CD4-positive, alpha-beta memory T cell (primary cell): ENCODE measurements at places on chromosomes 6 and 20. TPM values are rescaled to one million over a fixed set of nuclear protein-coding genes. Genes with fewer than 3 reads are reported as not detected.

DNA sequence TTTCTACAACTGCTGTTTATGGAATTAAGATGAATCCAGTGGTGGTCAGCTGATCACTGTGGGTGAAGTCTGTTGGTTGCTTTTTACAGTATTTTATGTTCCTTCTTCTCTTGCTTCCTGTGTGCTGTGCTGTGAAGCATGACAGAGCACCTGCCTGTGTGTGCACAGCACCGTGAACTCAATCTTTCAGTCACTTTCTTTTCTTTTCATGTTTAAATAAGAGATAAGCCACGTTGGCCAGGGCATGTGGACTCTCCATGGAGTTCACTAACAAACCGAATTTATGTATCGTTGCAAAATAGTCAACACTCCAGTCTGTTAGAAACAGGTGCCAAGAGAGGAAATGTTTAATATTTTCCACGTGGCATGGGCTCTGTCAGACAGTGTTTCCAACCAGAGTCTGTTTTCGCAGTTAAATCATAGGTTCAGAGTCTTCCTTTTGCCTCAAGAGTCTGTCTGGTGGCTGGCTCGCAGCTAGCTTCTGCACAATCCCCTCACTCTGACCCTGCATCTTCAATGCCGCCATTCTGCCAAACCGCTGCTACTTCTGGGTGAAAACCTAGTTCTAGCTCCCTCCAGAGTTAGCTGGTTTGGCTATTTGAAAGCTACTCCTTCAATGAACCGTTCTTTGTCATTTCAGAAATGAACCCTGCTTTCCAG lies 73.2 kb downstream of the QRSL1 start:
- H3K36me3 ChIP-seq = no peaks in the 10 kb centered on the region
- no peak overlapping the region for H3K4me3 ChIP-seq
- DNase-seq = no peak

DNA sequence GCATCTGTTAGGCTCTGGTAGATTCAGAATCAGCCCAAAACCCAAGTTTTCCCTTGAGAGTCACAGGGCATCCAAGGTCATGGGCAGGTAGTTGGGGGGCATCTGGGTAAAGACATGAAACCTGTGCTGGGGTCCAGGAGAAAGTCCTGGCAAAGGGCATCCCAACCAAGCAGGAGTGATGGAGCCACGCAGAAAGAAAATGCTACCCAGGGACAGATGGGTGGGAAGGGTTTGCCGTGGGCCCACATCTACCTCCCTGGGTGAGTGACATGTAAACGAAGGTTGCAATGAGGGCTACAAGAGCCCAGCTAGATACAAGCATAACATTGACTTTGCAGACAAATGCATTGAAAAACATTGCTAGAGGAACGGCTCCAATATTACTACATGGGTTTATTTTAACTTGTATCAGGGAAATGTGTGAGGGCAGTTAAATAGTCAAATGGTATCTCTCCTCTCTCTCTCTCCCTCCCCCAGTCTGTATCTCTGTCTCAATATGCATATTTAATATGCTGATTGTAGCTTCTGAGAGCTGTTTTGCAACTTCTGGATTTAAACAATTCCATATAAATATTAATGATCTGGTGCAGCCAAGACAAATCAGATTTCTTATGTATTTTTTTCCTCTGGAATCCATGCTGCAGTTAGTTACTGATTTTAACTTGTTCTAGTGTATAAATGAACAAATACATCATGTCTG lies 135.7 kb downstream of the SYNDIG1 start:
- H3K27ac ChIP-seq = no peak overlapping the region
- no peak for DNase-seq
- H3K4me1 ChIP-seq = no peaks in the 10 kb centered on the region
- no peaks in the 10 kb centered on the region for H3K36me3 ChIP-seq

DNA sequence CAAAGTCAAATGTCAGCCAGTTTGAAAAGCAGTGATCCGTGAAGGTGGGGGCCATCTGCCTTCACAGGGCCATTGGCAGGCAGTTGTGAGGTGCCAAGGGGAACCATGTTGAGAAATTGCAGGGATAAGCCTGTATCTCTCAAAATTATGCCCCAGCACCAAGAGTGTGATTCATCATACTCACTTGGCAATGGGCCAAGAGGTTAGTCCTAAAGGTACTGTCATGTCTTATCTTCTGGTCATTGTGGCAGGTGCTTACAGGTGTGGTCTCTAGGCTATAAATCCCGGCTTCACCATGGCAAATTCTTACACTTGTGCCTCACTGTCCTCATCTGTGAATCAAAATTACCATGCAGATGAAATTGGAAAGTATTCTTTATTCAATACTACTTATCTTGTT lies 150.7 kb upstream of the LAMP5 start:
- DNase-seq = no peak
- H3K27me3 ChIP-seq = no peaks in the 10 kb centered on the region
- H3K4me3 ChIP-seq = no peak overlapping the region
- H3K27ac ChIP-seq = no peak overlapping the region
- no peaks in the 10 kb centered on the region for H3K4me1 ChIP-seq
- H3K36me3 ChIP-seq = no peaks in the 10 kb centered on the region

- no peak overlapping the region for H3K4me3 ChIP-seq
- peaks cover 2% of the 10 kb centered on the region for H3K4me1 ChIP-seq
- no peak overlapping the region for H3K27ac ChIP-seq
These were observed 44.6 kb downstream of the TAF4 start for GRCh38 chr20:62020935-62021701.

- no peaks in the 10 kb centered on the region for H3K27me3 ChIP-seq
- no peaks in the 10 kb centered on the region for H3K36me3 ChIP-seq
- no peaks in the 10 kb centered on the region for H3K4me1 ChIP-seq
- DNase-seq = no peak
These were observed 85.7 kb downstream of the MRAP2 start for GRCh38 chr6:84119277-84119676.

DNA sequence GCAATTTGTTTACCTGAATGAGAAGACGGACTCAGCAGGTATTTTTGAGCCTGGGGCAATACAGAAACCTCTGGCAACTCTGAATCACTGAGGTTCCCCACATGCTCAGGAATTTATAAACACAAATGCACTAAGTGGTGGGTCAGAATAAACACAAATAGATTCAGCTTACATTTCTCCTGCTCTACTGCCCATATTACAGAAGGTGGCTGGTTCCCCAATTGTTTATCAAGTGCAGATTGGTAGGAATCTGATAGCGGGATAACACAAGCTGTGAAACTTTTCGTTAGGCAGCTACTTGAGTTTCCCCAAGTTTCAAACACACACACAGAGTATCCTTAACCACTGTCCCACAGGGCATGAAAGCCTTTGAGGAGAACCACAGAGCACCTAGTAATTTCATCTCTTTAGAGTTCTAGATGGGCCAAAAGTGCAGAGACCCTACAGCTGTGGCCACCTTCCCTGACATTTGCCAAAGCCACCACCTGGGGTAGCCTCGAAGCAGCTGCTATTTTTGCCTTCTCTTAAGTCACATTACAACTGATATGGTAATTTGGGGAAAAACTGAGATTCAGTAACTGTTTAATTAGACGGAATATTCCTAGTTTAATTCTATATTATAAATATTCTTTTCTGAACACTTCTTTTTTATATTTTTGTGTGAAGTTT lies 204.2 kb upstream of the PTCHD4 start:
- H3K36me3 ChIP-seq = no peaks in the 10 kb centered on the region
- no peaks in the 10 kb centered on the region for H3K27me3 ChIP-seq
- H3K4me3 ChIP-seq = no peak overlapping the region
- no peak overlapping the region for H3K27ac ChIP-seq
- no peak for DNase-seq

DNA sequence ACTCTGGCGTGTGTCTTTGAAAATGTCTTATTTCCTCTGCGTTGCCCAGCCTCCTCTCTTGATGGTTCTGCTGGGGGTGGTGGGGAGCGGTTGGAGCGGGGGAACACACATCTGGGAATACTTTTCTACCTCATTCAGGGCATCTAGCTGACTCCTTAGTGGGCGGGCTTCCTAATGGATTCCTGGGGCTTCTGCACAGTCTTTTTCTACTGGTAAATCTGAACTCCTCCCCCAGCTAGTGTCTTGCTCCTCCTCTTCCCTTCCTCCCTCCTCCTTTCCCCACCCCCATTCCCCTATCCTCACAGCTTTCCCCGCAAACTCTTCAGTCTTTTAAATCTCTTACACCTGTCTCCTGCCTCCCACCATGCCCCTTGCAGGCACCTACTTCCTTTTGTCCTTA lies 74.4 kb downstream of the PRL start:
- no peak for DNase-seq
- H3K27ac ChIP-seq = no peak overlapping the region
- no peak overlapping the region for H3K4me3 ChIP-seq
- H3K36me3 ChIP-seq = no peaks in the 10 kb centered on the region

DNA sequence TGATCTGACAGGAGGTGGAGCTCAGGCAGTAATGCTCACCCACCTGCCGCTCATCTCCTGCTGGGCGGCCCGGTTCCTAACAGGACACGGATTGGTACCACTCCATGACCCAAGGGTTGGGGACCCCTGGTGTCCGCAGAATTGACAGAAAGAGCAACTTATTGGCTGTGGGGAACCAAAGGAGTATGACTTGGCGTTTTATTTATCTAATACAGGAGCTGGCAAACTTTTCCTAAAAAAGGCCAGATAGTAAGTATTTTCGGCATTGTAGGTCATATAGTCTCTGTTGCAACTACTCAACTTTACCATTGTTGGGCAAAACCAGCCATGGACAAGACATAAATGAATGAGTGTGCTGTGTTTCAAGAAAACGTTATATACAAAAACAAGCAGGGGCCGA lies 44.4 kb upstream of the TRAF3IP2 start:
- H3K27me3 ChIP-seq = no peaks in the 10 kb centered on the region
- no peak overlapping the region for H3K4me3 ChIP-seq
- no peak for DNase-seq
- no peaks in the 10 kb centered on the region for H3K4me1 ChIP-seq

DNA sequence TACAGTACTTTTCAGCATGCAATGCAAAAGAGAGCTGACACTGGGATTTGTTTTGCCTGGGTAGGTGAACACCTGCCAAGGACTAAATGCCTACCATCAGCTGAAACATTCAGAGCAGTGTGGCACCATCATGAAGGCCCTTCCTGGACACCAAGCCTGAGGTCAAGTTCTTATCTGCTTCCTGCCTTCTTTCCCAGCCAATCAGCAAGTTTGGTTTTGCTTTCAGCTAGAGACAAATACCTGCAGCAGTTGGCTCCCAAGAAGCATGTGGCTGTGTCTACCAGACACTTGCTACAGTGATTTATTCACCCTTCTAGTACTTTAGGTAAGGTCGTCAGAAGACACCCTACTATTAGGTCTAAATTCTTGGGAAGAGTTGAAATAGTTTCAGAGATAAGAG lies 112.8 kb downstream of the TBX18 start:
- H3K4me1 ChIP-seq = no peaks in the 10 kb centered on the region
- no peaks in the 10 kb centered on the region for H3K27me3 ChIP-seq
- no peak for DNase-seq
- H3K4me3 ChIP-seq = no peak overlapping the region
- no peak overlapping the region for H3K27ac ChIP-seq

GRCh38 chr6:10431423-10432164 lies 16.7 kb upstream of the TFAP2A start:
- H3K36me3 ChIP-seq = no peaks in the 10 kb centered on the region
- H3K4me1 ChIP-seq = peaks cover 10% of the 10 kb centered on the region
- no peak for DNase-seq
- no peak overlapping the region for H3K27ac ChIP-seq
- H3K4me3 ChIP-seq = no peak overlapping the region

SULF2 gene
- 1.3 TPM for total RNA-seq

SNAP25 gene
- not detected for total RNA-seq

RWDD2A gene
- 5.0 TPM for total RNA-seq

TFB1M gene
- total RNA-seq = 45.7 TPM

PRDM13 gene
- not detected for total RNA-seq

COMMD7 gene
- total RNA-seq = 29.7 TPM

TBXT gene
- total RNA-seq = not detected

GJA10 gene
- not detected for total RNA-seq
